ENCODE measurements at places on chromosomes 2 and 18.

DNA sequence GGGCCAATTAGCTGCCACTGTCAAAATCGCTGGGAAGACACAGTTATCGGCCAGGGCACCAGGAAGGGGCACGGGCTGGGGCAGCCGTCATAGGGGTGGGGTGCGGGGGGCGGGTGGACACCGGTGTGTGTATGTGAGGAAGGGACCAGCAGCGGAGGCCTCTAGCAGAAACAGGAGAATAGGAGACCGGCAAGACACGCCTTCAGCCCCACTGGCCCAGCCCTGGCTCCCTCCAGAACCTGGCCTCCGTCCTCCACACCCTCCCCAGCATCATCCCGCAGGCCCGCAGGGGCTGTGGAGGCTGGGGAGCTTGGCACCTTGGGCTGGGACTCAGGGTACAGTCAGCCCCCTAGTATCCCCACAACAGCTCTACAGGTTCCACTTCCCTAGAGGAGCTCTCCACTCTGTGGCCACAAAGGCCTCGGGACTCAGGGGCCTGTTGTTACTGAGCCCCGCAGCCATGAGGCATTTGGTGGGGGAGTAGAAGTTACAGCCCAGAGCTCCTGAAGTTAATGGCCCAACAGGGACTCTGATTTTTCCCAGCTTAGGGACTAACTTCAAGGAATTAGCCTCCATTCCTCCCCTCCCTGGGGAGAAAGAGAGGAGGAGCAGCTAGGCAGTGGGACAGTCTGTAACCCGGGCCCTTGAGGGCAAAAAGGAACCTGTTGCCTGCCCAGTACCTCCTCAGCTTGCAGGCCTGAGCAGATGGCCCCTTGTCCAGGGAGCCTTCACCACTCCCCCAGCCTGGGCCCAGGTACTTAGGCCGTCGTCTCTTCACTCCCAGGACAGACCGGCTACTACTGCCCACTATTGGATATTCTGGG, 19.9 kb downstream of the SH2D6 start:
- DNase-seq, result no peak

DNA sequence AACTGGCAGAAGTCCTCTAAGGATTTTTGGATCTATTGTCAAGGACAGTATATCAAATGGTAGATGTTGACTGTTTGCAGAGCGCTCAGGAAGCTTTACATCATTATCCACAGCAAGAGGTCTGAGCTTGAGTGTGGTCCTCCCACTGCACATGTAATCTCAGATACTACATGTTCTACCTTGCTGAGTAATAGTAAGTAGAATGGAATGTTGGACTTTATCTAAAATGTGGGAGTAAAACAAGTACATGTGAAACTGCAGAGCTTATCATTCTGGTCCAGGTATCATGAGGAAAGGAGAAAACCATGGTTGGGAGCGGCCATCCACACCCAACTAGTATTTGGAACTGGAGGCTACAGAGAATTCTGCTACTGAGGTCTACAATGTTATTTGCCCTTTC, 19.3 kb upstream of the CD28 start:
- no peak for DNase-seq

DNA sequence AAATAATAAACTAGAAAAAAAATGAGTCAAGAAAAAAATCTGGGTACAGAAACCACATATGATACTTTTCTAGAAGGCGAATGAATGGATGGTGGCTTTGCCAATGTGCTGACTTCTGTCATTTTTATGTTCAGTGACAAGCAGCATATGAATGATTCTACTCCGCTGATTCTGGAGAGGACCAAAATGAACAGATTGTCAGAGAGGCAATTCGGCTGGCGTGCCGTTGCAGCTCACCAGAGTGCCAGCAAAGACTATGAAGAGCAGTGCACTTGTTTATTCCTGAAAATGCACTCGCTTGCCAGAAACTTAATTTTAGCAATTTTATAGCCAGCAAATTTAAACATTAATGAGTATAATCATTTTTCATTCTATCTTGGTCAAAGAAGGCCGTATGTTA, 105.9 kb upstream of the NYAP2 start:
- no peak for DNase-seq

- DNase-seq, result no peak
Observed at GRCh38 chr2:208608122-208608835, 201.7 kb downstream of the PTH2R start.

DNA sequence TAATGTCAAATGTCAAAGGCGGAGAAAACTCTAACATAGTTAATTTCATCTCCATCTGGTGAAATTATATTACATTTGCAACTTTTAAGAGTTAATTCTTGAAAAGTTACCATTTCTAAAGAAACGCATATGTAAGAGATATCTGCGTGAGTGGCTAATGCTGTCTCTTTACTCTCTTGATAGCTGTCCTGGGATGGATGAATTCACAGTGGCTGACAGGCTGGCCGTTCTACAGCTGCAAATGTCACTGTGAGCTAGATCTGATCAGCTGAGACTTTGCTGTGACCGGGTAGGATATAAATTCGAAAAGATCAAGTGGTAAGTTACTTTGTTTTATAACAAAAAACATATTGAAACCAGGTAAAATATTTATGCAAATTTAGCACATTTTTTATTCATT, 557.1 kb upstream of the DDX18 start:
- no peak for DNase-seq

DNA sequence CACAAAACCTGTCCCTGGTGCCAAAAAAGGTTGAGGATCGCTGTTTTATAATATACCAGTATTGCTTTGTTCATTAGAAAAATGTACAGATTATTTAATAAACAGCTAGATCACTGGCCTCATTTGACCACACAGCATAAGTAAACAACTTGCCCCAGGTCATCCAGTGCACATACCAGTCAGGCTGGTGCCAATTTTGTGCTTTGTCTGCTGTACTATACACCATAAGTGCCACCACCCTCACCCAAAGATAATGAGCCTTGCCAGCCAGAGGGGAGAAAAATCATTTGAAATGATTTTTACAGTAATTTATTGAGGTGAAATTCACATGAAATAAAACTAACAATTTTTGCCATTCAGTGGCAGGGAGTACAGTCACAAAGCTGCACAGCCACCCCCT, 202.2 kb upstream of the TWIST2 start:
- DNase-seq, result no peak

DNA sequence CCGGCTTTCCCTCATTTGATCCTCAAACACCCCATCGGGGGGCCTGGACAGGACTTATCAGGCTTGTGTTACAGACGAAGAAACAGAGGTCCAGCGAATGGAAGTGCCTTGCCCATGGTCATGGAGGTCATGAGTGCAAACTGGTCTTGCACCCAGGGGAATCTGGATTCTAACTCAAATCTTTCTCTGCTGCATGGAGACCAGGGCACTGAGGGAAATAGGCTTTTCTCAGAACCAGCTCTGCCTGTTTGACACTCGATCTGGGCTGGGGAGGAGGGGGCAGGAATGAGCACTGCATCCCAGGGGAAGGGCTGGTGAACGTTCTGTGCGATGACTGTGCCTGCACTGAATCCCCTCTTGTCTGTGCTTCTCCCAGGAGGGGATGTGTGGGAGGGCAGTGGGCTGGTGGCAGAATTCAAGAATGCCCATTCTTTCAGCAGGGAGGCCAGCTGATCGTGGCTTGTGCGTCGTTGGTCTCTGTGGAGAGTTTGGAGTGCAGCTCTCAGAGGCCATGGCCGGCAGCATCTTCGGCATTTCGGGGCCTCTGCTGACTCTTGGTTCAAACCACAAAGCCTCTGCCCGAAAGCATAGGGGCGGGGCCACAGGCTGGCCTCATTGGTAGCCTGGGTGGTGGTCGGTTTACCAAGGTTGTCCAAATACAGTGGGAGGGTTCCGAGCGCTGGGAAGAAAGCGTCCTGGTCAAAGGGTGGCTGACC, 171.6 kb downstream of the DDX1 start:
- DNase-seq, result no peak

- no peak for DNase-seq
Observed at GRCh38 chr18:14940735-14941134, 192.8 kb downstream of the ANKRD30B start.

- DNase-seq, result no peak
Observed at GRCh38 chr2:51667679-51668078, 635.7 kb upstream of the NRXN1 start.

DNA sequence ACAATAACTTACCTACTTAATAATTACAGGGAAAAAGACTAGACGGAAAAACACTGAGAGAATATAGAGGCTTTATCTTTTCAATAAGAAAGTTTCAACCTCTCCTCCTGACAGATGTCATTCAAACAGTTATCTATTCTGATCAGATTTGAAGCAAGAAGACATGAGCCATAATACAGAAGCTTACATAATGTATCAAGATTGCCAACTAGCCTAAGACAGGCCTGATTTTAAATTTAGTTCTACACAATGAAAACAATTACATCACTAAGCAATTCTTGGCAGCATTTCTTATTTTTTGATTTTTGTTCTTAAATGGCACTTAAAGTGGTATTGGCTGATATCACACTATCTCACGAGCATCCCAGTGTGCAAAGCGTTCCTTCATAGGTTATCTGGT, 41.6 kb downstream of the GPR155 start:
- DNase-seq, result no peak

GRCh38 chr2:37164757-37165156, 8.0 kb upstream of the EIF2AK2 start:
- DNase-seq, result no peak

DNA sequence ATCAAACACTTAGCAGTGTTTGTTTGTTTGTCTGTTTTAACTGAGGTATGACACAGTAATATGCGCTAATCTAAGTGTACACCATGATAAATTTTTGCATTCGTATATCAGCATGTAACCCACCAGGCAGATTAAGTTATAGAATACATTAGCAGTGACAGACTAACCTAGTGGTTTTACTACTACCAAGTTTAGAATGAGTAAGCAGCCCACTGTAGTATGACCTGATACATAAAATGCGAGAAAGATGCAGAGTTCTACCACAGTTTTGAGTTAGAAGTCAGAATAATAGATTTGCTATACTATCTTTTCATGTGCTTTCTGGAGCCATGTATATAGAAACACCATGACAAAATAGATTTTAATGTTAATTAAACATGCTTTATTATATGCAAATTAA, 19.1 kb upstream of the MAP4K4 start:
- DNase-seq, result no peak

DNA sequence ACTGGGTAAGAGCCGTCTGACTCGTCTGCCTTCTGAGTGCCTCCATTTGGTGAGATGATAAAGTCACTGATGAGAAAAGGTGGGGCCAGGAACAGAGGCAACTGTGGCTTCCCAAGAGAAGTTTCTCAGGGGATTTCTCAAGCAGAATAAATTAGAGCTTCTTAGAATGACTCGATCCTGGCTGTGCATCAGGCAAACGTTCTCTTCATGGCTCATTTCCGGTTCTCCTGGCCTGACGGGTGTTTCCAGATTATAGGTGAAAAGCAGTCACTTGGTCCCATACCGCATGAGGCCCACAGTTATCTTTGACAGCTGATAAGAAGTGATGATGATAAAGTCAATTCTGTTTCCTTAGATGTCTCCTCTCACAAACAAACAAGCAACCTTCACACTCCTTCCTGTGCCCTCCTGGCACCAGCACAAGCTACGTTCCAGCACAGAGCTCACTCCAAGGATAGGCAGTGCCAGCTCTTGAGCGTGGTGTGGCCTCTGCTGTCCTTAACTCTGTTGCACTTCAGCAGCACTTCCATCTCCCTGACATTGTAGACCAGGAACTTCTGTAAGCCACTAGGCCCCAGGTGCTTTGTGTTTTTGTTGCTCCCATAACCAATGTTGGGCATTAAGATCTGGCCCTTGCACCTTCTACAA, 37.8 kb upstream of the KCNF1 start:
- no peak for DNase-seq

- no peak for DNase-seq
Observed at GRCh38 chr18:76640438-76640837, 145.4 kb upstream of the ZNF516 start.

GRCh38 chr2:46246790-46247189, 50.4 kb upstream of the EPAS1 start:
- no peak for DNase-seq

- no peak for DNase-seq
Observed at GRCh38 chr2:182509216-182509615, 82.4 kb upstream of the PDE1A start.

DNA sequence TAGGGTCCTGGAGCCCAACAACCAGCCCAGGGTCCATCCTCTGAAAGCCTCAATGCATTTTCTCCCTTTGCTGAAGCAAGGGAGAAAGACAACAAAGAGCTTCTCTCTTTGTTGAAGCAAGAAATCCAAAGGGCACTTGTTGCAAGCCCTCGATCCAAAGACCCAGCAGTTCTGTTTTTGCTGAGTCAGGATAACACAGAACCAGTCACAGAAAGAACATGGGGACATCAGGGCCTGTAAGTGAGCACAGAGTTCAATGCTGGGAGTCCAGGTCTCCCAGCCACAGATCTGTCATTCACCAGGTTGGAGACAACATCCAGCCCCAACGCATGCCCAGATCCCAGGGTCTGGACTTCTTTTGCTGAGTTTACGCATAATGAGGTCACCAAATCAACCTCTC, 315.8 kb upstream of the KLHL29 start:
- no peak for DNase-seq

GRCh38 chr2:131517106-131517831, 10.4 kb upstream of the CCDC74A start:
- no peak for DNase-seq

DNA sequence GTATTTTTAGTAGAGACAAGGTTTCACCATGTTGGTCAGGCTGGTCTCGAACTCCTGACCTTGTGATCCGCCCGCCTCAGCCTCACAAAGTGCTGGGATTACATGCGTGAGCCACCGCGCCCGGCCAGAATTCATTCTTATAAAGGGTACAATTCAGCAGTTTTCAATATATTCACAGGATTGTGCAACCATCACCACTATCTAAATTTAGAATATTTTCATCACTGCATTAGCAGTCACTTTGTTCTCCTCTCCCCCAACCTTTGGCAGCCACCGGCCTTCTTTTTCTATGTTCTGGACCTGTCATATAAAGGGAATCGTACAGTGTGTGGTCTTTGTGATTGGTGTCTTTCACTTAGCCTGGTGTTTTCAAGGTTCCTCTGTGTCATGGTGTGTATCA, 40.7 kb downstream of the TCF7L1 start:
- no peak for DNase-seq

- DNase-seq, result no peak
Observed at GRCh38 chr2:20103530-20103929, 52.1 kb upstream of the LAPTM4A start.

GRCh38 chr18:70028084-70028483, 80.4 kb upstream of the CD226 start:
- DNase-seq, result no peak

DNA sequence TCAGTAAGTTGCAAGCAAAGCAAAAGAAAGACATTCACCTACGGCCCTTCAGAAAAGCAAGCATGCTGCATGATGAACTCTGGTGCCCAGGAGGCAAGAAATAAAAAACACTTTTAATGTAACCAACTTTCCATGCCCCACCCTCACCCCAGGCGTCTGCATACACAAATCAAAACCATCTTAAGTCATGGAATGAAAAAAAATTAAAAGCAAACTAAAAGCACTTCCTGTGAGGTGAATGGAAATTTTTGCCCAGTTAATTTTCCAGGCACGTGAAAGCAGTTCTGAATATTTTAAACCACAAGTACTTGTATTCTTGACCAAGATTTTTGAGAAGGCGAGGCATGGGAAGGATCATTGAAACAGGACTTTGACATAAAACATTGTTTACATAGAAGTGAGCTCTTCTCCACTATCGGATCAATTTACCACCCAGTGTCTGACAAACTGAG, 2.5 kb upstream of the ICOS start:
- peak; percentile 30 for DNase-seq

- DNase-seq, result no peak
Observed at GRCh38 chr2:64563436-64563938, 39.4 kb downstream of the AFTPH start.

Data from activated T-cell treated with anti-CD3 and anti-CD28 coated beads for 1 hour (primary cell).